ENCODE measurements at places on chromosomes 1 and 21.

DNA sequence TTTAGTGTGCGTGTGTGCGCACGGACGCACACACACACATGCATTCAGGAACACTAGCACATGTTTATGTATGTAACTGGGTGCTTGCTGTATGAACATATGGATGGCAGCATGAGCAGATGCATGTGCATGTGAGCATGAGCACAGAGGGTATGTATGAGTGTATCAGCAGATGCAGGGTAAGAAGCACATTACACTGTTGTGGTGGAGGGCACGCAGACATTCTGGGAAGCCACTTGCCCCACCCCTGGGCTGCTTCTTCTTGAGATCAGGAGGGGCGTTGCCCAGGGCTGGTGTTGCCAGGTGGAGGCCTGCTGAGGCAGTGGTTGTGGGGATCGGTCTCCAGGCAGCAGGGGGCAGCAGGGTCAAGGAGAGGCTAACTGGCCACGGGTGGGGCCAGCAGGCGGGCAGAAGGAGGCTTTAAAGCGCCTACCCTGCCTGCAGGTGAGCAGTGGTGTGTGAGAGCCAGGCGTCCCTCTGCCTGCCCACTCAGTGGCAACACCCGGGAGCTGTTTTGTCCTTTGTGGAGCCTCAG, 3.9 kb upstream of the P3R3URF start:
- no peak for DNase-seq

DNA sequence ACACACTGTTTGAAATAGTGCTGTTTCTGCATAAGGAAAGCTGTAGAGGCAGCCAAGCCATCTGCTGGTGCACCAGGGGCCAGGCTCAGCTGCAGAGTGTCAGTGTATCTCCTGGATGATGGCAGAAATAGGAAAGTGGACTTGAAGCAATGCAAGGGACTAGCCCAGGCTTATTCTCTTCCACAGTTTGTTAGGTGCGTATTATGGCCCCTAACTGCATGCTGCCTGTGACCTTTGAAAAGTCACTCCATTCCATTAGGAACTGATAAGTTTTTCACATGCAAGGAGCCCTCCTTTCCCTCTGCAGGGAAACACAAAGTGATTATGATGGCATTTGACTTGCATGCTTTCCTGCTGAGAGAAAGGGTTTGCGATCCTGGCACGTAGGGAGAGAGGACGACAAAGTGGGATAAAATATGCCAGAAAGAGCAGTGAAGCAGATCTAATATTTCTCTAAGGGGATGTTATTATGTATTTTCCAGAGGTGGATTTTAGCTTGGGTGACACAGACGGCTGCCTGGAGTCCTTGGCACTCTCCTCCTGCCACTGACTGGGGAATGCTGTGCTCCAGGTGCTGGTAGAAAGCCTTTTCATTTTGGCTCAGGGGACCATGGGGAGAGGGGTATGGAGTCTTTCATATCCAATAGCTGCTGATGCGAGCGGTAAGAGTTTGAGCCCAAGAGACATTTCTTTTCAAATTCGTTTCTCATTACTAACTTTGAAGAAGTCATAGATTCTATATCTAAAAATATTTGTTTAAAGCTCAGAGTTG, 402.1 kb upstream of the B3GALT2 start:
- no peak for DNase-seq

GRCh38 chr1:159990005-159990404, 36.0 kb upstream of the SLAMF9 start:
- no peak for DNase-seq

- no peak for DNase-seq
Measured at GRCh38 chr21:36337099-36337509, 17.1 kb downstream of the MORC3 start.

- DNase-seq: no peak
Measured at GRCh38 chr1:63635681-63636080, 42.5 kb downstream of the PGM1 start.

GRCh38 chr1:180507795-180508724, 5.7 kb upstream of the ACBD6 start:
- DNase-seq: no peak

DNA sequence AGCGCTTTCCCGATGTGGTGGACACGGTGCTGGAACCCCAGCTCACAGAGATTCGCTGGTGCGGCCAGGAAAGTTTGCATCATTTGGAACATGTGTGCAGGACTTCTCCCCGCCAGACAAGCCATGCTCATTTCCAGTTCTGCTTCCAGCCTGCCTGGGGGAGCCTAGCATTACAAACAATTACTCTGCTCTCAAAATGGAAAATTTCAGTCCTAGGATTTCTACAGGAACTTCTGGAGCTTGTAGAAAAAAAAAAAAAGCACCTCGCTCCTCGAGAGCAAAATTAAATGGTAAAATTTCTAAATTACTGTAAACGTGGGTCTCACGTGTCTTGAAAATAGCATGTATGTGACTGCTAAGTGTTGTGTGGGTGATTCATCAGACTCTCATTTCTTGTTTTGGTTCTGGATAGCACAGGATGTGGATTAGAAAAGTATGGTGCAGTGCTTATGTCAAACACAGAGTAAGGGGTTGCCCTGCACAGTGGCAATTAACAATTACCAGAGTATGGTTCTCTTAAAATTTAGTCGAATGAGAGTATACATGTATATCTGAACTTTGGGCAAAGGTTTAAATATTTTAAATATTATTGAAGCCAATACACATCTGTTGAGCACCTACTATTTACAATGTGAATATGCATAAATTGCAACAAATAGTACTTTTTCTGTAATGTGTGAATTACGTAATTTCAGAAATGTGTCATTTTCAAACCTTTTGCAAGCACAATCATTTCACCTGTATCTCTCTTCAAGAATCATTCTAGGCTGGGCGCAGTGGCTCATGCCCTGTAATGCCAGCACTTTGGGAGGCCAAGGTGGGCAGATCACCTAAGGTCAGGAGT, 61.8 kb upstream of the PTGFRN start:
- DNase-seq: no peak

- no peak for DNase-seq
Measured at GRCh38 chr1:86155051-86155806, 1.3 kb downstream of the COL24A1 start.

DNA sequence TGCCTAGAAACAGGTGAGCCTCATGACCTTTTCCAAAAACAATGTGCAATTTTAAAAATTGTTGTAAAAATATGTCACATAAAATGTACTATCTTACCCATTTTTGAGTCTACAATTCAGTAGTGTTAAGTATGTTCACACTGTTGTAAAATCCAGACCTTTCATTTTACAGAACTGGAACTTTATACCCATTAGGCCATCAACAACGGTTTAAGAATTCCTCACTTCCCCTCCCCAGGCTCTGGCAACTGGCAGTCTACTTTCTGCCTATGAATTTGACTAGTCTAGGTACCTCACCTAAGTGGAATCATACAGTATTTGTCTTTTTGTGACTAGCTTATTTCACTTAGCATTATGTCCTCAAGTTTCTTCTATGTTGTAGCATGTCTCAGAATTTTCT, 8.6 kb downstream of the CTSE start:
- DNase-seq: no peak

- no peak for DNase-seq
Measured at GRCh38 chr1:228902781-228903433, 167.6 kb downstream of the RHOU start.

DNA sequence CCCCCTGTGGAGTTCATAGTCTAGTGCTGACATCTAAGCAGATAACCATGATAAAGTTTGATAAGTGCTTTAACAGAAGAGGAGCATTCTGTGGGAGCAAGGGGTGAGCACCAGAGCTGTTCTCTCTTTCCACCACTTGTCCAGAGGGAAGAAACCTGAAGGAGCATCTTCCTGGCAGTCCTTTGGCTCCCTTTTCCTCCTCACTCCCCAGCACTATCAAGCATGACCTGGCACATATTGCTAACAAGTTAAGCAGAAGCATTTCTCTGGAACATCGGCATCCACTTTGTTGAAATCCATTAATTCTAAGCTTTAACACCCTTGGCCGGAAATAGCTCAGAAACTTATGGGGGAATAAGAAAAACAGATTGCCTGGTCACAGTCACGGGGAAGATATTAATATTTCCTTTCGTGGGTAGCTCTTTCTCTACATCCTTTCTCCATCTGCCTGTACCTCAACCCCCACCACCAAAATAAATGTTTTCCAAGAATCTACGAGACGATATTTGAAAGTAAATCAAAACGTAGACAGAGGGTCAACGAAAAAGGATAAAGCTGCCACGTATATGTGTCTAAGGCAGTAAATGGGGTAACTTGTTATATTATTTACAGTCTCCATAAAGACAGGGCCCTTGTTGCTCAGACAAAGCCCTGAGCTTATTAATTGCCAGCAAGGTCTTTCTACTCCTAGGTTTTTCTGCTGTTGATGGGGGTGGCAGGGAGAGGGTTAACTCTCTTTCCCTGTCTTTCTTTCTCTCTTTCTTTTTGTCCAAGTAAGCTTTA, 351.4 kb downstream of the NUF2 start:
- DNase-seq: no peak

DNA sequence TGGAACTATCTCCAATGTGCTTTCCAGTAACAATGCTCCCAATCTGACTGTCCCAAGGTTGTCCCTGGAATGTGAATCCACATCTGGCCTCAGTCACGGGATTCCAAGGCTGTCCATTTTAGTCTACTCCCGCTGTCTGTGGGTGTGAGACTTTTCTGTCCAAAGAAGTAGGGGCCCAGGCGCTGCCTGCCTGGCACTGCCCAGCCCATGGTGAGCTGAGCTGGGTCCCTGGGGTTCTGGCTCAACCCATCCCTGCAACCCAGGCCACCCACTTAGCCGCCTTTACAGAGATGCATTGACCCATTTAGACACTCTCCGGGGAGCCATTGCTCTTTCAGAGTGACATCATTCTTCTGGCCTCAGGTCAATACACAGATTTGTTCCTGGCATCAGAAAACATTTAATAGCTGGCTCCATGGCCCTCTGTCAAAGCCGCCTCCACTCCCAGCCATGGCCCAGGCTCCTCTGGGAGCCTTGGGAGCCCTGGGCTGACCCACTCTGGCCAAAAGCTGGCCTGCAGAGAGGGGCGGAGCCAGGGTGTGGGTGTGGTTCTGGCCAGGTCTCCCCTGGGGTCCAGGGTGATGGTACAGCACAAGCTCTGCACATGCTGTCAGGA, 47.2 kb upstream of the PAX7 start:
- DNase-seq: no peak

- DNase-seq: no peak
Measured at GRCh38 chr1:153790313-153790965, 15.2 kb downstream of the SLC27A3 start.

- no peak for DNase-seq
Measured at GRCh38 chr1:50333595-50333974, 89.7 kb downstream of the DMRTA2 start.

- no peak for DNase-seq
Measured at GRCh38 chr21:44058981-44059380, 46.9 kb downstream of the TRAPPC10 start.

GRCh38 chr1:184482136-184482535, 95.3 kb downstream of the C1orf21 start:
- DNase-seq: no peak

GRCh38 chr1:226557424-226557823, 8.9 kb downstream of the STUM start:
- no peak for DNase-seq

- DNase-seq: no peak
Measured at GRCh38 chr1:109193653-109194590, 19.8 kb upstream of the SARS1 start.

DNA sequence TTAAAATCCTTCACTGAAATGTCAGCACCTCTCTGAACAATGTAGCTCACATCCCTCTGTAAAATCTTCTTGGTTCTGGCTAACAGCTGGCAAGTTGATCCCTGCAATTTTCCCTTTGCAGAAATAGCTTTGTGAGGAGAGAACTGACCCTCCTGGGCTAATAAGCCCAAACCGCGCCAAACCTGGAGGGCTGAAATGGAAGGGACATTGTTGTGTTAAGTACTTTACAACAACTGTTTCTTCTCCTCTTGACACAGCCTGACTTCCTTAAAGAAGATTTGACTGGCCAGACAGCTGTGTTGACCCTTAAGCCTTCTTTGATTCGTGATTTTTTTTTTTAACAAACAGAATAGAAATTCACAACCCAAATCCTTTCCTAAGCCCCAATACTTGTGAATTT, 5.7 kb downstream of the LMX1A start:
- no peak for DNase-seq

- DNase-seq: no peak
Measured at GRCh38 chr1:226461087-226461486, 53.2 kb upstream of the PARP1 start.

DNA sequence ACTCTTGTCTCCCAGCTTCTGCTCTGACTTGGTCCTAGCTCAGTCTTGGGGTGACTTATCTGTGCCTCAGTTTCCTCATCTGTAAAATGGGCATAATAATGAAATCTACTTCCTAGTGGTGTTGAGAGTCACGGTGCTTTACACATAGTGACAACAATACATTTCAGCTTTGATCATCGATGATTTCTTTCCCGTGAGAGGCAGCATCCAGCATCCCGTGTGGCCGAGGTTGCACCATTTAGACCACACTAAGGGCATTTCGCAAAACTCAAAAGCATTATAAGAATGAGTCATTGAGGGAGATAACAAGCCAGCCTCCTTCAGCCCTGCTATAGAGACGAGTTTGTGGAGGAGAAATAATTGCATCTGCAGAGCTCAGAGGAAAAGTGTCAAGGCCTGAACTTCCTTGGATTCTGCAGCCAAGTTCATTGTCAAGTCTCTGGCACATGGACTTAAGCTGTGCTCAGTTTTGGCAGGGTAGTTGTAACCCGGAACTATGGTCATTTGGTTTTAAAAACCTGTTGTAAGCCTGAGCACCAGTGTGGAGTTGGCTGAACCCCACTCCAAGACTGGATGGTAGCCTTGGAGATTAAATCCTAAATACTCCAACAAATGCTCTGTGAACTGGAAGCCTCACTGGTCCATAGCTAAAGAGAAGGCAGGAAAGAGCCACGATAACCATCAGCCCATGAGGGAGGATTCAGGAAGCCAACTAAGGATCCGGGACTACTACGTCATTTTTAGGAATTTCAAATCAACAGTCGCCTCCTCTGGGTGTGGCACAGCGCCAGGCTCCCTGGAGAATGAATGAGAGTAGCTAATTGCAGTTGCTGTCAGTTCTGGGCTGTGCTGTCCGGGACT, 64.2 kb downstream of the TCP10L start:
- DNase-seq: no peak

DNA sequence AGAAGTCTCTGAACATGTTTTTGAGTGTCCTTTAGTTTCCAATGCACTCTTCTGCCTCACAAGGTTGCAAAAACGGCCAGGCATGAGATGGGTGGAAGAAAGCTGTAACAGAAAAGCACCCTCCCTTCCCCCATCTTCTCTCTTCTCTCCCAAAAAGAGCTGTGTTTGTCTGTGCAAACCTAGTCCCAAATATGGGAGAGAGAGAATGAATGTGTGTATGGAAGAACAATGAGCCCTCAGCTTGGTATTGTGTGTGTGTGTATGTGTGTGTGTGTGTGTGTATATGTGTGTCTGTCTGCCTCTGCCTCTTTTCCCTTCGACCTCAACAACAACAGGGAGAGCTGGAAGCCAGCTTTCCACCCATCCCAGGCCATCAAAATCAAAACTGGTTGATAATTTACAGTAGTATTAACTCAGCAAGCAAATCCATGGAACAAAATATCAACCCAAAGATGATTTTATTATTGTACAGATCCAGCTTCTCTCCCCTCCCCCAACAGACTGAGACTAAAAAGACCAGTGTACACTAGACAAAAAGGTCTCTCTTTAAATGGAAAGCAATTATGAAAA, 1.8 kb downstream of the RERE start:
- no peak for DNase-seq

Data from cortex of kidney (tissue), 1 donor.